ENCODE measurements at places on chromosomes 4 and X.

DNA sequence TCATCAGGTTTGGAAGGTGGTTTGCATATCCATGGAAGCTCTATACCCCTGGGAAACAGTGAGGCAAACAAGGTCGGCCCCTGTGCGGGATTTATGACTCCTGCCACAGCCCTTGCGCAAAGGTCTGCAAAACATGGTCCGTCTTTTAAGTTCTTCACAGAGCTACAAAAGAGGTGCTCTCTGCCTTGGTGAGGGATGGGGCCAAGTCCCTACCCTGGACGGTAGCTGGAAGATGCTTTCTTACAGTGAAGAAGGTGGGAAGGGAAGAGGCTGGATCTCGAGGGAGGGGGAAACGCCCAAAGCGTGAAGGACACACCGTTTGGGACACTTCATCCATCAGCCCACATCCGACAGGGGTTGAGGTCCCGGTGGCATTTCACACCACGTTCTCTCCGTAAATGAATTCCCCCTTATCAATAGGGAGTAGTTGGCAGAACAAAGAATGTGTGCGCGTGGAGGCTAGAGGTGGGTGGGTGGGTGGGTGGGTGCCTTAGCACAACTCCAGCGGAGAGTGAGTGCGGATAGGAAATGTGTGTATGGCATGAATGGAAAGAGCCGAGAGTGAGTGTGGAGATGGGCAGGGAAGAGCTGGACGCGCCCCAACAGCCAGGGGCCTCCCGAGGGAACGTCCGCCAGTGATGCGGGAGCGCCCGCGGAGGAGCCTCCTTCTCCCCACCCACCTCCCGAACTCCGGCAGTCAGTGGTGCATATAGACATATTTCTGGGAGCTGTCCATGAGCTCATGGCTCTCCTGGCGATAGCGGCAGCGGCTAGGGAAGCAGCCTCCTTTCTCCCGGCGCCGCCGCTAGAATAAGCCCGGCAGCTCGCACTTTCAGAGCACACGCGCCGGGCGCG, 68.3 kb downstream of the LARP7 start:
- DNase-seq: peak; percentile 24

DNA sequence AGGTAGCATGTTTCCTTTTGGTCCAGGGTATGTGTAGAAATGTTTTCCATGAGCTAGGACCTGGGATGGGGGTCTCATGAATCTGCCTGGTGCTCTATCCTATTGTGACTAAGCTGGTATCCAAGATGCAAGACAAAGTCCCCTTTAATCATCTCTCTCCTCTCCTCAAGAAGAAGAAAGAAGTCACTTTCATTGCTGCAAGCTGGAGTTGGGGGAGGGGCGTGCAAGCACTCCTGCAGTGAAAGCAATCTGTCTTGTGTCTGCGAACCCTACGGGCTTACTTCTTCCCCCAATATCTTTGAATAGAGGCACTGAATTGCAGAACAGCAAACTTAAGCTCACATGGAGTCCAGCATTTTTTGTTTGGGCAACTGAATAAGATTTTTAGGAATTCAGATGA, 27.2 kb upstream of the GRPR start:
- no peak for DNase-seq

- DNase-seq: peak; percentile 21
Observed at GRCh38 chr4:127055357-127055756, 577.4 kb upstream of the INTU start.

DNA sequence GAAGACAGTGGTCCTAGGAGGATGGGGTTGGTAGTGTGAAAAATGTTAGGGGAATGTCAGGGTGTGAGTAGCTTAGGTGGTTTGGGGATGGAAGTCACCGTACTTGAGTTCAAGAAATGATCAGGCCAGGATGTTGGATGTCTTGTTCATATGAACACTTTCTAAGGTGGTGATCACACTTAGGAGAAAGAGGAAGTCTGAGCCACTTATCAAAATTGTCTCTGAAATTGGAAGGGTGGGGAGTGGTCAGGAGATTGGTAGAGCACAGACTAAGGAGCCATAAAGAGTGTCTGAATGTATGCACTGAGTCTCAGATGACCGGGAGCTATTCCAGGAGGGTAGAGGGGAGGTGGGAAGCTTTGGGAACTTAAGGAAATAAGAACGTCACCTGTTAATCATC, 17.3 kb downstream of the CMC4 start:
- no peak for DNase-seq

DNA sequence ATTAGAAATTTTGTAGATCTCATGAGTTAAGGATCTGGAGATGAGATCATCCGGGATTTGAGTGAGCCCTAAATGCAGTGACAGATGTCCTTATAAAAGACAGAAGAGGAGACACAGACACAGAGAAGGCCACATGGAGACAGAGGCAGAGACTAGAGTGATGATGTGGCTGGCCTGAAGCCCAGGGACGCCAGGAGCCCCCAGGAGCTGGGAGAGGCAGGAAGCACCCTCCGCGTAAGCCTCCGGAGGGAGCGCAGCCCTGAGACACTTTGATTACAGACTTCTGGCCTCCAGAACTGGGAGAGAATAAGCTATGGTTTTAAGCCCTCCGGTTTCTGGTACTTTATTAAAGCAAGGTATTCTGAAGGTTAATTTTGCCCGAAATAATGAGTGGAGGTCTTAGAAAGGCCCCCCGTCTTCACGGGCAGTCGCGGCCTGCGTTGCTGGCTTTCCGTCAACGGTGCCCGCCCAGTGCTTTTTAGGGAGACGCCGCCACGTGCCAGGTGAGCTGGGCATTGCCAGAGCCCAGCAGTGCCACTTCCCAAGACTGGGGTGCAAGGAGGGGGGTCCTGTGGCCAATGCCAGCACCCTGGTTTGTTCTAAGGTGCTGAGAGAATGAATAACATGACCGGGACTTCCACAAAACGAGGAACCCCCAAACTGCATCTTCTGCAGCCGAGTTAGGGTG, 8.1 kb downstream of the DHRSX start:
- no peak for DNase-seq

DNA sequence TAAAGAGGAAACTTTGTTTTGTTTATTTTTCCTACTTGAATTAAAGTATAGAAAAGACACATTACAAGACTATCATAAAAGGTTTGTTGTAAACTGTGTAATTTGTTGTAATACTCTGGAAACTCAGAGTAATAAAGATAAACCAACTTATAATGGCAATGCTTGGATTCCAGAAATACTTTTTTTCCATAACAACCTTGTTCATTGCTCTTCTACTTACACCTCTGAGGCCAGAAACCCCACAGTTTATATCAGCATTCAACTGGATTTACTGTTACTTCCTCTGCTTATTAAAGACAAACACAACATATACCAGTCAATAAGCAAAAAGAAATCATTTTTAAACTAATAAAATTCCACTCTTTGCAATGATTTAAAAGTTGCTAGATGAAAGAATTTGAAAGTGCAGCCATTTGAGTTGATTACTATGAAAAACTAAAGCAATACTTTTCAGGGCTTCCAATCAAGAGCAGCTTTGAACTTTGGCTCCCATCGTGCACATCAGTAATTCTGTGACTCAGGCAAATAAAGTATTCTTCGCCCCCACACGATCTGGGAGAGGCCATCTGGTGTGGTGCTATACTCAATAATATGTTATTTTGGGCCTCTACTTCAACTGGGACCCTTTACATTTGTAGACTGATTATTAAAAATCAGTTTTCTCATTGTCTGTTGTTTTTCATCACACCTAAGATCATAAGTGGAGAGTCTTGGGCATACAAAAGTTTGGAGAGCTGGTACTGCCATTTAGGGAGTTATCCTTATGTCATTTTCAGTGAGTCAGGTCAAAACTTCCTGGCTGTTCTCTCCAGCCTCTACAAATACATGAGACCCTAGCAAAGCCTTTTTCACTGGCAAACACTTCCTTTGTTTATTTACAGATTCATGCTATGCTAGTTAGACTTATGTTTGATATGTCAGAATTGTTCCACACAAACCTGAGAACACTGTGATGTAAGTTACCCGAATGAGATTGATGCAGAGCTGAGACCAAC, 20.5 kb downstream of the DDIT4L start:
- no peak for DNase-seq

DNA sequence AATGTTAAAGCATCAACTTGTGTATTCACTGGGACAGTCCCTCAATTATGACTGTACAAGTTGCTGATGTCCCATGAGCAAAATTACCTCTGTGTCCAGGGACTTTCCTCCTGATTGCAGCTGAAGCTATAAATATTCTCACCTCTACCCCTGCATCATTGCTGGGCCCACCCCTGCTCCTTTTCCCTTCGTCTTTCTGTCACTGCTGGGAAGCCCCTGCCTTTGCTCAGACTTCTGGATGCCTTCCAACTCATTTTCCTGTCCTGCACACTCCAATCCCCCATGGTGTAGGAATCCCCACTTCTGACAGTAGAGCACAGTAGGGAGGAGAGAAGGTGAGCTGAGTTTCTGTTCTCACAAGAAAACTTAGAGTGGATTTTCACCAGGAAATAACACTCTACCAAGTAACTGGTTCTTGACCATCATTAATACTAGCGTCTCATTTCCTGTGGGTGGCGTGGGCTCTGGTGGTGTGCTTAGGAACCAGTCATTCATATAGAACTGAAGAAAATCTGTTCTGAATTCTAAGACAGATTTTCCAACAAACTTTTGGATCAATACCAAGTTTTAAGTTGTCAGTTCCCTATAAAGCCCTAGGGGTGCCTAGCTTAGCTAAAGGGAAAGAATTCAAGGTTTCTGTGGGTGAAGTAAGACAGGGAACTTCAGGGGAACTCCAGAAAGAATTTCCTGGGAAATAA, 136.2 kb upstream of the MED14 start:
- no peak for DNase-seq

DNA sequence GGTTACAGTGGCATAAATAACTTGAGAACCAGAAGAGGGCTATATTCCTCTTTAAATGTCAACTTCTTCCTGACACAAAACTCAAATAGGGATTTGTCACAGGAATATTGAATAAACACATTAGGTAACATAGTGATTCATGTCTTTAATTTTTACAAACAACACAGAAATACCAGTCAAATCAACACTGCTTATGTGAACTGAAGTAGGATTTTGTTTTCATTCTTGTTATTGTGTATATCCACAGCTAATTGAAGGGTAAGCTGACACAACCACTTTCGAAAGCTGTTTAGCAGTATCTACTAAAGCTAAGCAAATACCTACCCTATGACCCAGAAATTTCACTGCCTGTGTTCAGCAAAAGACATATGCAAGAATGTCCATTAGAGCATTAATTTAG, 120.4 kb upstream of the EOLA2 start:
- no peak for DNase-seq

DNA sequence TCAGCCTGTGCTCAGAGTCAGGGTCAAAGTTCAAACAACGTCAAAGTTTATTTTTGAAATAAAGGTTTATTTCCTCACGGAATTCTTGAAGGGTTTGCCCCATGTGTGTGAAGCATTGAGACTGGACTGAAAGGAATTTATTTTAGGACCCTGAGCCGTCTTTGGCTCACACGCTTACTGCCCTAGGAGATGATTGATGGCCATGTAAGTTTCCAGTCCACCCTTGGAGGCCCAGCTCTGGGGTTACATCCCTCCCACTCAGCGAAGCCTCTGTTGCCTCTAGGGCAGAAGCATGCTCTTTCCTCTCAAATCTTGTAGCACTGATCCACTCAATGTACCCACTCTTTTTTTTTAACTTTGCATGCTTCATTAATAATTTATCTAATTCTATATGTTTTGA, 4.5 kb upstream of the NHSL2 start:
- DNase-seq: no peak

DNA sequence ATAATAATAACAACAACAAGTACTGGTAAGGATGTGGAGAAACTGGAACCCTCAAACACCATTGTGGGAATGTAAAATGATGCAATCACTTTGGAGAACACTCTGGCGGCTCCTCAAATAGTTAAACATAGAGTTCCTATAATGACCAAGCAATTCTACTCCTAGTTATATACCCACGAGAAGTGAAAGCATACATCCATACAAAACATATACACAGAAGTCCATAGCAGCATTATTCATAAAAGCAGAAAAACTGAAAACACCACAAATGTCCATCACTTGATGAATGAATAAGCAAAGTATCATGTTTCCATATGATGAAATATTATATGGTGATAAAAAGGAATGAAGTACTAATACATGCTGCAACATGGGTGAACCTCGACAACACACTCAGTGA, 116.7 kb downstream of the AMELX start:
- DNase-seq: no peak

GRCh38 chrX:29143756-29144155, 556.5 kb downstream of the IL1RAPL1 start:
- no peak for DNase-seq

DNA sequence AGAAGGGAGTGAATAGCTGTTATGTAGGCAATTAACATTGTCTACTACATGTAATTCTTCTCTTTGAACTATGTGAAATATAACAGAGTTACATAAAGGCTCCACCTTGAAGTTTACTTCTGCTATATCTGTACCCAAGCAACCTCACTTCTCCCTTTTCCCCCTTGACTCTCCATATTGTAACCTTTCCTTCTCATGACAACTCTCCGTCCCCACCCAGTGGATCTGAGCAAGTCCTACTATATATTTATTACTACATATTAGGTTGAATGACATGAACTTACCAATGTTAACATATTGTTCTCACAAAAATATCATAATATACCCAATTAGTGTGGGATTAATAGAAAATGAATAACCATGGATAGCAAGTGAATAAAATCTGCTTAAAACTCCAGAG, 93.2 kb upstream of the ATP8A1 start:
- DNase-seq: no peak

- DNase-seq: no peak
Observed at GRCh38 chr4:109875106-109875505, 27.2 kb downstream of the LRIT3 start.

- peak; percentile 96 for DNase-seq
Observed at GRCh38 chr4:113502476-113502875, 259.1 kb downstream of the CAMK2D start.

DNA sequence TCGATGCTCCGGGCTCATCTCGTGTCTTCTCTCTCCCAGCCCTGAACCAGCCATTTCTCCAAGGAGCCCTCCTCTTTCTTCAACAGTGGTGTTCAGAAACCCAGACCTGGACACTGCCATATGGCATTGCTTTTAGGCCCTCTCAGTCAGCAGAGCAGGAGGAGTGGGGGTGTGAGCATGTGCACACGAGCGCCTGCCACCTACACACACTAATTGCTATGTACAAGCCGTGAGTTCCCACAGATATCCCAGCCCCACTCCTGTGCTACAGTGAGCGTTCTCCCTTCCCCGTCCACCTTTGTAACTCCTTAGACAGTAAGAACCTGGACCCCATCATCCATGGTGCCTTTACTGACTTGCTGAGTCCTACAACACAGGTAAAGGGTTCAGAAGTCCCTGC, 53.8 kb downstream of the TNIP2 start:
- no peak for DNase-seq

DNA sequence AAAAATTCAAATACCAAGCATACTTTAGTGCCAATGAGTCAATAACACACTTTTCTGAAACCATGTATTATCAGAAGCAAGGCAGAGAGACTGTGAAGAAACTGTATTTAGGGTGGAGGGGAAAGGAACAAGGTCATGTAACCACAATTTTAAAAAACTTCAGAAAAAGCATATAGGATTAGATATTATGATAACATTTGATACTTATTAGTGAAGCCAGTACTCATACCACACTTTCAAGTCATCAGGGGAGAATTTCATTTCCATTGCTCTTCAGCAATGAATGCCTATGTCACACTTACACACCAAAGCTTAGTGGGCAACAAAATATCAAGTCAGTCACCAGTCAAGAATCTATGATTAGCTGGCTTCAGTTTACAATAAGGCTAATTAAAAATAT, 602.2 kb downstream of the IL15 start:
- no peak for DNase-seq
